ENCODE measurements at places on chromosomes 2 and 18.
A peak's percentile ranks its signal among the peaks of the same experiment; 100 is the strongest.

DNA sequence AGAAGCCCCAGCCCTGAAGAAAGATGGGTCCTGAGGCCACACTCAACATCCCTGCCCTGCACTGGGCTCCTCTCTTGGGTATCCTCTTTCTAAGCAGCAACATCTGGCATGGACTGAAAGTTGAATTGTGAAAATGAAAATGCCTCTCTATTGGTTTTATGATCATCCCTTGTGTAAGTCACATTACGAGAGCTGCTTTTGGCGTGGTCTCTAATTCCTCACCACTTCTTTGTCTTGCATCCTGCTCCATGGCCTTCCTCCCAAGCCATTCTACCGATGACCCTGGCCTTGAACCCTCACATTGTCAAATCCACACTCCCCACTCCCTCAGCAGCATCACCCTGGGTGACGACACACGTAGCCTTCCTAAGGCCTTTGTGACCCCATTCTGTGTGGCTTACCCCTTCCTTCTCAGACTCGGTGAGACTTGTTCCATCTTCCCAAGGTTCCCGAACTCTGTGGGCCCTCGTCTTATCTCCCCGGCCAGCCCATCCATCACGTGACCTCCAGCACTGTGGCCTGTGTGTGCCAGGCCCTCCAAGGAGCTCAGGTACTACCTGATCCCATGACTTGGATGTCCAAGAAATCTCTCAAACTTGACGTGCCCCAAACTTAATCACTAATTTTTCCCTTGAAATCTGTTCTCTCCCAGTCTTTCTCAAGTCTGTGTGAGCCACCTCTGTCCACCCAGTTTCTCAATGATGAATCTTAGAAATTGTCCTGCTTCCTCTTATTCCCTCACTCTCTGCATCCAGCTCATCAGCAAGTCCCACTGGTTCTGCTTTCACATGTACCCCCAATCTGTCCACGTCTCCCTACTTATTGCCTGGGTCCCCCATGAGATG is 194.7 kb upstream of the HS6ST1 start:
- no peaks in the 10 kb centered on the region for H3K36me3 ChIP-seq
- H3K4me1 ChIP-seq, result no peaks in the 10 kb centered on the region
- no peak overlapping the region for H3K27ac ChIP-seq
- no peak for DNase-seq
- H3K27me3 ChIP-seq, result no peaks in the 10 kb centered on the region

- no peaks in the 10 kb centered on the region for H3K27me3 ChIP-seq
- no peaks in the 10 kb centered on the region for H3K4me1 ChIP-seq
- no peak overlapping the region for H3K27ac ChIP-seq
- no peaks in the 10 kb centered on the region for H3K36me3 ChIP-seq
Observed at GRCh38 chr2:228197504-228197903, 16.0 kb upstream of the SPHKAP start.

DNA sequence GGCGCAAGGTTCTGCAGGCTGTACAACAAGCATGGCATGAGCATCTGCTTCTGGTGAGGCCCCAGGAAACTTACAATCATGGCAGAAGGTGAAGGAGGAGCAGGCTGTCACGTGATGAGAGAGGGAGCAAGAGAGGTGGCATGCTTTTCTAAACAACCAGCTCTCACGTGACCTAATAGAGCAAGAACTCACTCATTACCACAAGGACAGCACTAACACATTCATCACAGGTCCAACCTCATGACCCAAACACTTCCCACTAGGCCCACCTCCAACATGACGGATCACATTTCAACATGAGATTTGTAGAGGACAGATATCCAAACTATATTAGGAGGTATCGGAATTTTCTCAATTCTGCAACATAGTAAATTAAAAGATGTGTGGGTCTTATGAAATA is 108.8 kb upstream of the DLX2 start:
- H3K4me3 ChIP-seq, result no peak overlapping the region
- H3K27ac ChIP-seq, result no peak overlapping the region
- no peaks in the 10 kb centered on the region for H3K36me3 ChIP-seq
- H3K4me1 ChIP-seq, result no peaks in the 10 kb centered on the region
- DNase-seq, result no peak

DNA sequence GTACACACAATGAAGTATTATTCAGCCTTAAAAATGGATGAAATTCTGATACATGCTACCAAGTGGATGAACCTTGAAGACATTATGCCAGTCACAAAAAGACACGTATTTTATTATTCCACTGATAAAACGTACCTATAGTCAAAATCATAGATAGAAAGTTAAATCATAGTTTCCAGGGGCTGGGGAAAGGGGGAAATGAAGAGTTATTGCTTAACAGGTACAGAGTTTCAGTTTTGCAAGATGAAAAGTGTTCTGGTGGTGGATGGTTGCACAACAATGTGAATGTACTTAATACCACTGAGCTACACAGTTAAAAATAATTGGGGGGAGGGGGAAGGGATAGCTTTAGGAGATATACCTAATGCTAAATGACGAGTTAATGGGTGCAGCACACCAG is 279.0 kb upstream of the STON1 start:
- H3K27me3 ChIP-seq, result no peaks in the 10 kb centered on the region
- no peak overlapping the region for H3K27ac ChIP-seq
- H3K36me3 ChIP-seq, result no peaks in the 10 kb centered on the region
- H3K4me1 ChIP-seq, result no peaks in the 10 kb centered on the region
- no peak for DNase-seq

- no peaks in the 10 kb centered on the region for H3K36me3 ChIP-seq
- H3K4me3 ChIP-seq, result no peak overlapping the region
- H3K27me3 ChIP-seq, result no peaks in the 10 kb centered on the region
- no peaks in the 10 kb centered on the region for H3K4me1 ChIP-seq
Observed at GRCh38 chr2:15555760-15556193, 5.4 kb downstream of the NBAS start.

DNA sequence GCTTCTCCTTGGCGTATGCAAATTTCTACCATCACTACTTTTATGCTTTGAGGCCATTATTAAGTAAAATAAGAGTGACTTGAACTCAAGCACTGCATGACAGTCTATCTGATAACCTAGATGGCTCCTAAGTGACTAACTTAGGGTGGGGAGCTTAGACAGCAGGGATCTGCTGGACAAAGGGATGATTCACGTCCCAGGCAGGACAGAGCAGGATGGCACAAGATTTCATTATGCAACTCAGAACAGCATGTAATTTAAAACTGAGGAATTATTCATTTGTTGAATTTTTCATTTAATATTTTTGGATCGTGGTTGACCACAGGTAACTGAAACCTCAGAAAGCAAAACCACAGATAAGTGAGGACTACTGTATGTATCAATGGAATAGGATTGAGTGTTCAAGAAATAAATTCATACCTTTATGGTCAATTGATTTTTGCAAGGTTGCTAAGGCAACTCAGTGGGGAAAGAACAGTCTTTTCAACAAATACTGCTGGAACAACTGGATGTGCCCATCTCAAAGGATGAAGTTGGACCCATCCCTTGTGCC is 115.3 kb downstream of the MBD2 start:
- no peaks in the 10 kb centered on the region for H3K36me3 ChIP-seq
- H3K27ac ChIP-seq, result no peak overlapping the region
- H3K27me3 ChIP-seq, result no peaks in the 10 kb centered on the region
- no peak for DNase-seq

DNA sequence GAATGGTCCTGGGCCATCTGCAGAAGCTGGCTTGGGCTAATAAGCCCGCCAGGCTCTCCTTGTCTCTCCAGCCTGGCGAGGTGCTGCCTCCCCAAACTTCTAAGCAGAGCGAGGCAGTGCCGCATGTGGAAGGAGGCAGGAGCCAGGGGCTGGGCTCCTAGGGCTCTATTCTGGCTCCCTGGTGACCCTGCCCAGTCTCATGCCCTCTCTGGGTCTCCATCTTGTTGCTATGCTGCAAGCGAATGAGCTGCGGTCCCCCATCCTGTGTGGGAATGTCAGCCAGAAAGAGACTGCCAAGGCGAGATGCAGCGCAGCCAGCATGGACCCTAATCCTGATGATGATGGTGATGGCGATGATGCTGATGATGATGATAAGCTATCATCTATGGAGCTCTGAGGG is 48.7 kb downstream of the TNS1 start:
- no peak for DNase-seq
- H3K36me3 ChIP-seq, result no peaks in the 10 kb centered on the region
- no peaks in the 10 kb centered on the region for H3K4me1 ChIP-seq
- H3K27me3 ChIP-seq, result no peaks in the 10 kb centered on the region
- H3K27ac ChIP-seq, result peak overlapping the region; percentile 3

- no peaks in the 10 kb centered on the region for H3K27me3 ChIP-seq
- DNase-seq, result no peak
- no peaks in the 10 kb centered on the region for H3K36me3 ChIP-seq
- H3K27ac ChIP-seq, result no peak overlapping the region
- no peaks in the 10 kb centered on the region for H3K4me1 ChIP-seq
Observed at GRCh38 chr2:27587025-27587424, 4.2 kb downstream of the ZNF512 start.

Measured in colonic mucosa (tissue), 4 donors.